ENCODE measurements at places on chromosomes 11 and 22.
A peak's percentile ranks its signal among the peaks of the same experiment; 100 is the strongest.

DNA sequence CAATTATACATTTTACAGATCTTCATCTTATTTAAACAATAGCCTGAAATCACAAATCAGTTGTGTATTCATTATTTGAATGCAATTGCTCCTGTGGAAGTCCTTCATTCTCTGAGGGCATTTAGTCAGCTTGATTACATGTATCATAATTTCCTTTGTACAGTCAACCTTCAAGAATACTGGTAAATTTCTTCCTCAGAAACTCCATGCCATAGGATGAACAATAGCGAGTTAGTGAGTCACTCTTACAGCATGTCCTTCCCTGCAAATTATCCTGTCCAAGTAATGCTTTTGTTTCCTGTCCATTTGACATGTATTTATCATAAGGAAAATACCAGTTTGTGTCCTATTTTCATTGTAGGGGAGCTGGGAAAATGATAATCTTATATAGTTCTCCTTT lies 3.8 kb downstream of the OR10S1 start:
- DNase-seq, result no peak

GRCh38 chr11:18463439-18463838 lies 7.8 kb downstream of the LDHAL6A start:
- no peak for DNase-seq

- DNase-seq, result no peak
Measured at GRCh38 chr11:68942095-68942620, 38.5 kb downstream of the IGHMBP2 start.

DNA sequence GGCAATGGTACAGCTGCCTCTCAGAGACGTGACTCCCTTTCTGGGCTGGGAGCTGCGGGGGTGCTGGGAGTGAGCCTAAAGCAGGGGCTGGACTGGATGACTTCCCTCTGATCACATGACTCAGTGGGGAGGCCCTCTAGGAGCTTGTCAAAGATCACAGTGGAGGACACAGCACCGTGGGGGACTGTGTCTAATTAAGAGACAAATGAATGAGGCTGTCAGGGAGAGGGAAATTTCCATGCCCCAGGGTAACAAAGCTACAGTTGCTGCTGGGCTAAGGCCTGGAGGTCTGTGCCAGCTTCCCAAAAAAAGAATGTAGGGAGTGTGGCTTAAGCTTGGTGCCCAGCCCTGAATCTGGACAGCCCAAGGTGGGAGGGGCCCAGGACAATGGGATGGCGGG lies 262.8 kb upstream of the PLET1 start:
- no peak for DNase-seq

DNA sequence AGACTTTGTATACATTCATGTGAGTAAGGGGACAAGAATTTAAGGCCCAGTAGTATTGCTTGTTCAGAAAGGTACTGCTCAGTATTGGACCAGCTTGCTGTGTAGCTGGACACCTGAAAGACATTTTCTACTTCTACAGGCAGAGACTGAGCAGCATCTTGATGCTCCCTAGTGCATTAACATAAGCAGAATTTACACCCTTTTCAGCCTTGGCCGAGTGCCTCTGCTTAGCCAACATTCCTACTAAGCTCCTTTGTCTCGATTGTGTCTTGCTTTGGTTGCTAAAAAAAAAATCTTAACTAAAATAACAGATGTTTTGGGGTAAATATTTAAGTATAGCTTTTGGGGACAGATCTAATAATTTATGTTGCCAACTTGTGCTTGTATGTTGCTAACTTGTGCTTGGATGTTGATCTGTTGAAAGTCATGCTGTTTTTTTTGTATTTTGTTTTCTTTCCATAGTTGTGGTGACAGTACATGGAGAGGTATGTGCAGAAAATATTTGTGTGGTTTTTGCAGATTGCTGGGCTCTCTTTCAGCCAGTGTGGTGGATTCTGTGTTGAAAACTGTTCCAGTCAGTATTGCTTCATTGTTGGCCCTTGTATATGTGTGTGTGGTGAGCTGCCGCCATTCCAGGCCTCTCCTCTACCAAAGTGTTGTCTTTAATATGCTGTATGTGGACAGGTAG lies 3.7 kb downstream of the PTS start:
- DNase-seq, result no peak

DNA sequence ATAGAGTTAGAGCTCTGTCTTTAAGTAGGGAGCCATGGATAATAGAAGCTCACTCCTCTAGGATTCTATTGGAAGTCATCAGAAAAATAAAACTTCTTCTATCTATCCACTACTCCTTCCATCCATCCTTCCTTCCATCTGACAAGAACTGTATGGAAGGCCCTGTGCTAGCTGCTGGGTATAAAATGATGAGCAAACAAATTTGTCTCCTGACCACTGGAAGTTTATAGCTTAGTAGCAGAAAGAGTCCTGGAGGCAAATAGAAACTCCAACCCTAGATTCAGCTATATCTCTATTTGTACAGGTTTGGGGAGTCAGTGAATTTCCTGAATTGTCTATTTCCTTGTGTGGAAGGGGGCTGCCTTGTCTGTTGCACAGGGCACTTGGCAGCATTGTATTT lies 136.6 kb downstream of the ME3 start:
- DNase-seq, result no peak

DNA sequence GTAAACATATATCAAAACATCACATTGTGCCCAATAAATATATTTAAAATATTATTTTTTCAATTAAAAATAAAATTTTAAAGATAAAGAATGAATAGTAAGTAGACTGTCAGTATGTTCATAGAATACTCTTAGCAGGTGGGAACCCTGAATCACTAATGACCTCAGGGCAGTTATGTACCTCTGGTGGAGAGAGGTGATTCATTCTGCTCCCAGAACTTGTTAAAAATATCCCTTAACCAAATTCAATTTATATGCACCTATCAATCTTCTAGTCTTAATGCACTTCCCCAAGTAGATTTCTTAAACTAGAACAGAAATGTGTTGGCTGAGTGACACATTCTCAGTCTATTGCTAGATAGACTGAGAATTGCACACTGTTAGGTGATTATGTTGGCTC lies 183.9 kb upstream of the SYN3 start:
- DNase-seq, result no peak

DNA sequence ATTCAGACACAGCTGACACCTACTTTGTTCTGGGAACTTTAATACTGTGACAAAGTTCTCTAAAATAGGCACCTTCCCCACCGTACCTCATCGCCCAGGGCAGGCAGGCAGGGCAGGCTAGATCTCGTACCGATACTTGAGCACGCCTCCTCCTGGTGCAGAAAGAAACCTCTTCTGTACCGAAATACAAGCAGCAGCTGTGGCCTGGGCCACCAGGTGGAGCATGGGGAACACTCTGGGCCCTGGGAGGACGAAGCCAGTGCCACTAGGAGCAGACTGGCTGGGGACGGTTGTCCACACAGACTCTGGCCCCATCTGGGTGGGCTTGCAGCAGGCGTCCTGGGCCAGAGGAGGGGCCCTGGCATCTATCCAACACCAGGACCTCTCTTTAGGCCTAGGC lies 12.8 kb downstream of the PMM1 start:
- no peak for DNase-seq

DNA sequence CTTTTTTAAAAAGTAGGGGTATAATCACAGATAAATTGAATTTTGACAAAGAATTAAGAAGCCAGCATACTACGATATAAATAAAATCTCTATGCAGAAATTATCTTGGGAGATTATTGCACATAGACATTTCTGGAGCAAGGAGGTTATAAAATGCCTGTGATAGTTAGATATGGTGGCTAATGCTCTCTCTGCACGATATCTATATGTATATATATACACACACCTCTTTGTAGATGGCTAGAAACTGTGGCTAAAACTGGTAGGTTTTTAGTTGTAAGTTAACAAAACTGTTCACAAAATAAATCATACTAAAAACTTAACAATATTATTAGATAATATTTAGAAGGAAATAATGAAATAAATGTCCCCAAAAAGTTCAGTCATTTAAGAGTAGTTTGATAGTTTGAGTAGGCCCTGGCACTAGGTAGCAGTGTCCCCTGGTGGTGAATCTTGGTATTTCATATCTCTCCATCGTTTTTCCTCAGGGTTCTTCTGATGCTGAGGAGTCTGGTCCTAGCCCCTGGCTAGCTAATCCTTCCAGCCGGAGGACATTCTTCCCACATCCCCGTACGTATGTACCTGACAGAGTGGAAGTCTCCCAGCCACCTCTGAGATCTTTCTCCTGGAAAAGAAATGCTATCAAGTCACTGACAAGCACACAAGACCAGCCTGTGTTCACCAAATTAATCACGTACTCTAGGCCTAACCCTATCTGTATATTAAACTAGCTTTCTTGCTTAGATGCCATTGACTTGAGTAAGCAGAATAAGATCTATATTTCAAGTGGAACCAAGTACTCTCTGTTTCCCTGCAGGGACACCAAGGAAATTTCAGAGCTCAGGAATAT lies 32.2 kb downstream of the ART5 start:
- DNase-seq, result no peak

- no peak for DNase-seq
Measured at GRCh38 chr11:11589437-11589836, 32.4 kb downstream of the GALNT18 start.

DNA sequence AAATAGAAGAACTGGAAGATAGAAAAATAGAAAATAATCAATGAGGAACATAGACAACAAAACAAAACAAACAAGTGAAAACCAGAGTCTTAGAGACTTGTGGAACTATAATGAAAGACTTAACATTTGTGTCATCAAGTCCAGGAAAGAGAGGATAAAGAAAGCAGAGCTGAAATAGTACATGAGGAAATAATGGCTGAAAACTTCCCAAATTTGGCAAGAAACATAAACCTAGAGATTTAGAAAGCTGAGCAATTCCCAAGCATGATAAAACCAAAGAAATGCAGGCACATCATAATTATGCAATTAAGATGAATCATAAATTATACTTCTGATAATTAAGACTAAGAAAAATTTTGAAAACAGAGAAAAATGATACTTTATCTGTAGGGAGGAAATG lies 614.5 kb downstream of the ETS1 start:
- no peak for DNase-seq

DNA sequence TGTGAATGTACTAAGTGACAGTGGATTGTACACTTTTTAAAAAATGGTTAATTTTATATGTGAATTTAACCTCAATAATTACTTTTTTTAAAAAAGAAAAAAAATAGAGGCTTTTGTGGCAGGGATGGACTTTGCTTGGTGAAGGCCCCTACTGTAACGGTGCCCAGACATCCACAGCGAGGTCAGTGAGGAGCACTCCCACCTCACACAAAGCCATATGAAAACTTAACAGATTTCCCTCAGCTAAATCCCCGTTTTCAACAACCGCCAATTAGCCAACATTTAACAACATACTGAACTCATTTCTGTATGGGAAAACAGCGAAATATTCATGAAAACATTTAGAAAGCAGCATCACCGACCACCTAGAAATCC lies 642 bp upstream of the C11orf58 start:
- DNase-seq, result no peak

DNA sequence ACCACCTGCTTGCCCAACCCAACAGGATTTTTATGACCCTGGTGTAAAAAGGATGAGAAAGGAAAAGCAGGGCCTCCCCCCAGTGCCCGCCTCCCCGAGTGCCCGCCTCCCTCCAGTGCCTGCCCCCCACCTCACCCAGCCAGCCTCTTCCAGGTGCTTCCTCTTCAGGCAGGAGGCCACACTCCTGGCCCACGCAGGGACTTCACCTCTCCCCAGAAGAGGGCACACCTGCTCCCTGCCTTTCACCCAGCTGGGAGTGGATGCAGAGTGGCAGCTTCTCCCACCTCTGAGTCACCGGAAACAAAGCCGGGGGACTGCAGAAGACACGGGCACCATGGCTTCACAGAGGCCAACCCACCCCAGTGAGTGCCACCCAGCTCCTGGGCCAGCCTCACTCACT lies 16.1 kb downstream of the CPT1A start:
- DNase-seq, result no peak

DNA sequence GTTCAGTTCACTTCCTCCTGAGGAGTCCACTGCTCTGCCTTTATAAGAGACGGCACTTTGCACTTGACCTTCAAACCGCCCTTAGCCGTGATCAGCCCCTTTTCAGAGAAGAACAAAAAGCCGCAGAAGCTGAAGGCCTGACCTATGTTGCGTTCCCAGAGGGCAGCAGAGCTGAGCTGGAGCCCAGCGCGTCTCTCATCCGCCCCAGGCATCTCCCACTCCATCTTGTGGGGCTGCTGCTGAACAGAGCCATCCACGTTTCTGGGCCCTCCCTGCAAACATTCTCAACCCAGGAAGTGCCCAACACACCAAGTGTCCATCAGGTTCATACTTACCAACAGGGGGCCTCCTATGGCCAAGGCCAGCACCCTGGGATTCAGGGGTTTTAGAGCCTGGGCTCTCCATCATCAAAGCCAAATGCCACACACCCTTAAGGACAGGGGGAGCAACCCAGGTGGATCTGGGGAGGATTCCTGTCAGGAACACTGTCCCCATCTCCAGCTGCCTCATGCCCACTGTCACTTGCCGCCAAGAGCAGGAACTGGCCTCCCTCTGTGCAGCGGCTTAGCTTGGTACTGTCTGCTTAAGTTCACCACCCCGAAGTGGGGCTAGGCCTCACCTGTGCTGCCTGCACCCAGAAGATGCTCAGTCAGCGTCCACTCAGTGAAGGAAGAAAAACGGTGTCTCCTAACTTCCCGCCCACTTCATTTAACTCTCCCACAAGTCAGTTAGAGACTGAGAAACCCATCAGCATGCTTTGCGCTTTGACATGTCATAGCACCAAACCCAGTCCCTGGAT lies 16.0 kb upstream of the EFCAB6 start:
- peak; percentile 45 for DNase-seq

DNA sequence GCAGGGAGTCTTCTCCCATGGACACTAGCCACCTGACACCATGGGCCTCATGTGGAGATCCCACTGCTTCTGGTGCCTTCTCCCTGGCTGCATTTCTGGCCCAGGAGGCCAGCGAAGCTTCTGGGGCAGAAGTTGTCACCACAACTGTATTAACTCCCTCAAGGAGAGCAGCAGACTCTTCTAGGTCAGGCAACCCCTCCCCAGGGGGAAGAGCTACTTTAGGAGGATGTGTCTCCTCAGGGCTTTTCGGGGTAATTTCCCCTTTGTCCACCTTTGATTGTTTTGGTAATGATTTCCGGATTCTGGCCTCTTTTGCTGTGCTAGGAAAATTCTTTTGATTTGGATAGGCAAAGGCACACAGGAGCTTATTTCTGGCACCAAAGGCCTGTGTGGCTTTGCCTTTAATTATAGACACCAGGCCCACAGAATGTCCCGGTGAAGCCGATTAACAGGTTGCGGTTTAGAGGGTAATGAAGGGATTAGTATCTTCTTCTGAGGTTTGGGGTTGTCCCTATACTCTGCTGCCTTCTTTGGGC lies 8.9 kb upstream of the UCP2 start:
- DNase-seq, result peak; percentile 31

DNA sequence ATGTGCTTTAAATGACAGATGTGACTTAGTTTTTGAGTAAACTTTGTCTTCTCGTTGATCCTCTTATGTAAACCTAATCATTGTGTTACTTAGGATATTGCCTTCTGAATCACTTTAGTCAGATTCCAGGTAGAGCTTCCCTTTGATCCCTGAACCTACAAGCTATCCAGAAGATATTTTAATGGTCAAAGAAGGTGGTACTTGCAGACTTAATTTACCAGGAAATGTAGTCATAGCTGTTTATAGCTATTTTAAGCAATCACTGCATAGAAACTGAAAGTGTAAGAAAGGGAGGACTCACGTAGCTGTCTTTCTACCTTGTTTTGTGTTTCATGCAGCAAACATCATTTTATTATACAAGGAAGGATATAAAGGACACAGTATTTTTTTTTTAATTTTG lies 189.5 kb downstream of the DDX10 start:
- no peak for DNase-seq

GRCh38 chr11:117923773-117924172 lies 5.4 kb downstream of the TMPRSS13 start:
- no peak for DNase-seq
